Activated CD4-positive, alpha-beta memory T cell treated with anti-CD3 and anti-CD28 coated beads for 36 hours (primary cell): ENCODE measurements at places on chromosomes 5 and 9.

DNA sequence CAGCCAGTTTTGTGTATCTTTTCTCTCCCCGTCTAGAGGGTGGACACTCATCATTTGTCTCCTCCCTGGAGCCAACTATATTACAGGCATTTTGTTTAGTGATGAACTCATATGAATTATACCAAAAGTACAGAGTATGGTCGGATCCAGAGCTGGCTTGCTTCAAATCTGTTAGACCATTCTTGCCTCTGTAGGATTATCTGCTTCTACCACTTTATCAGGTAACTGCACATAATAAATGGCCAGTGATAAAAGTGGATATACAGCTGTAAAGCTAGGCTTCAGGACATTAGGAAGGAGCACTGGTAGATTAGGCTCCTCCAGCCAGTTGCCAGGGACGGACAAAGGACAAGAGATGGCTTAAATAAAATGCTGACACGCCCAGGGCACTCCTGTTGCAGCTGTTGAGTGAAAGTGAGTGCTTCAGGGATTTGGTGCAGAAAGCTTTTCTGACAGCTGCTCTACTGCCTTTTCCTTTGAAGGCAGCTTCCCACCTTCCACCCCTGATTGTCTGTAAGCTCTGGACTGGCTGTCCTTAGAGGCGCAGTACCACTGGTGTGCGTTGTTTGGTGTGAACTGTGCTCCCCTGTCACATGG, 259.2 kb downstream of the PDZD2 start:
- DNase-seq, result no peak

GRCh38 chr5:173547579-173547978, 68.9 kb downstream of the BOD1 start:
- no peak for DNase-seq

GRCh38 chr5:120454094-120454798, 9.9 kb upstream of the PRR16 start:
- DNase-seq, result no peak

DNA sequence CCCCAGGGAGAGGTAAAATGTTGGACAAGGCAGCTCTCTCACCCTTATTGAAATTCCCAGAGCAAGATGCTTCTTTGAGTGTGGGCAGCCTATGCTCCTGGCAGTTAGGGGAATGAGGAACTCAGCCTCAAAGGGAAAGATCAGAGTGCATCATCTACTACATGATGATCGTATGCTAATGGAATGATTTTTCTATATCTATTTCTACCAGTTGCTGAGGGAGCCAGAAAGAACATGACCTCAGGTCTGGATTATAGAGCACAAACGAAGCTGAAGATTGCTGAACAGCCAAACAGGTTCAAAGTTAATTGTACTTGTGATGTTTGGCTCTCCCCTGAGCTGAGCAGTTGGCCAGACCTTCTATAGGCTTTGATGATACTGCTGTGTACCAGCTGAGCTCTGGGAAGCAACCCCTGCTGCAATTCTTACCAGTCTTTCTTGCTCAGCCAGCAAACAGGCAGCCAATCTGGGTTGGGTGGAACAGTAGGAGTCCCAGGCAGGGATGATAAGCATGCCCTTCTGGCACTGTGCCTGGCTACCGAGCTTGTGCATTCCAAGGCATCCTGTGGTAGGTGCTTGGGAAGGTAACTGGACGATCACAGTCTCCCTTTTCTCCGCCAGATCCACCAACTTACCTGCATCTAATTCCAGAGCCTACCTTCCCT, 10.3 kb upstream of the FBXL7 start:
- no peak for DNase-seq

DNA sequence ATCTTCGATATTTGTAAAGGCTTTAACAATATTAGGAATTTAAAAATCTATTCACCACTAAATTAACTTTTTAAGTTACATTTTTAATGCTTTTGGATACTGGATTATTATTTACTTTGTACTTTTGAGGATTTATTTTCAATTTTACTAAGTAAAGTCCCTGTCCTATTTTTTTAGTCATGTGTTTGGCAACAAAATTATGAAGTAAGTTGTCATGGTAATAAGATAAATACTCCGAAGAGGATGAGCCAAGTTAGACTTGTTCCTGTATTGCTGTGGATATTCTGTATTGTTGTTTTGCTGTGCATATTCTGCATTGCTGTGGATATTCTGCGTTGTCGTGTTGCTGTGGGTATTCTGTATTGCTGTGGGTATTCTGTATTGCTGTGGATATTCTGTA, 210.1 kb downstream of the MTRR start:
- no peak for DNase-seq

DNA sequence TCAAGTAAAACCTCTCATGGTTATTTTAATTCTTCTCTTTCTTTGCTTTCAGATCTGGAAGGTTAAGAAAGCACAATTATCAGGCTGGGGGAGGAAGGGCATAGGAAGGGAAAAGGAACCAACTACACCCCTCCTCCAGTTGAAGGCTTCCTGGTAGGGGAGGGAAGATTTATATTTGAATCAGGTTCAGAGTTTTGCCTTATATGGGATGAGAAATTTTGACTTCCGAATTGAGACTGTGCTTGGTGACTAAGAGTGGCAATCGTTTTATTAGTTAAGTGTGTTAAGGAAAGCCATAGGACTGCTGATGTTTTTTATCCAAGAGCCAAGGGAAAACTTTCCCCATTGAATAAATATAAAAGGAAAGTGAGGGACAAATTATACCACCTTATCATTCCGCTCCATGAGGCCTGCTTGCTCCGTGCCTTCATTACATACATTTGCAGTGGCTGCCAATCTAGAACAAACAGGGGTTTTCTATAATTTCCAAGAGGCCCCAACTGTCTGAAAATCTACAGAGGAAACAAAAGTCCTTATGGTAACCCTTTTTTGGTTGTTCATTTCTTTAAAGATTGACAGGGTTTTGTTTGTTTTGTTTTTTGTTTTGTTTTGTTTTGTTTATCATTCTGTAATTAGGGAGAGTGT, 115.7 kb upstream of the EPB41L4A start:
- DNase-seq, result no peak

- DNase-seq, result no peak
These were observed 54.0 kb upstream of the HSPB3 start for GRCh38 chr5:54401515-54401914.
